ENCODE measurements at places on chromosomes 3 and 15.

DNA sequence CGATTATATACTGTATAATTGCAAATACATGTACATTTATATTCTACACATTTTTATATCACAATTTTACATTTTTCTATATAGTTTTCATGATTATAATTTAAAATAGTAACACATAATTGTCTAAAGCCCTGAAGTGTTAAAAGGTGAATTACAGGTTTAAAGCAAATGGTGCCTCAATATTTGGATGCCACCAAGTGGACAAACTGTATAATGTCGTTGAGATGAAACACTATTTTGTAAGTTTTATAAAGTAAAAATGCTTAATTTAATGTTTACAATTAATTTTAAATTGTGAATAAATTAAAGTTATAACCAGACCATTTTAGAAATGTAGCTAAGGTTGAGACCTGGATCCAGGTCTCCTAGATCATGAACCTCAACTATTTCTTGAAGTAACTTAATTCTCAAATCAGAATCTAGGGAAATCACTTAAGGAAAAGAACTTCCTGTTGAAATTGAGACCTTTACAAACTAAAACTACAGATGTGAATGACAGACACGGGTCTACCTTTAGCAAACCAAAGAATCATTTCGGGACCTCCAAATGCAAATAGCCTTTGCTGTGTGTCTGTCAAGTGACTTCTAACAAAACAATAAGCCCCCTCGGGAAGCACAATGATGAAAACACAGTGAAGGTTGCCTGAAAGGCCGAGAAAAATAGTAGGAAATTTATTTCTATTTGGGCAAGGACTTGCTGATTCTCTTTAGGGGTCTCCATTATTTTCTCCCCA is 37.8 kb downstream of the EHHADH start:
- peak; percentile 48 for DNase-seq

GRCh38 chr3:38138349-38139190 is at the start of gene MYD88:
Gene MYD88 (plus strand): TSS chr3:38138661. CDS start chr3:38138701, 40 bp downstream.
- DNase-seq, result peak; percentile 32

- DNase-seq, result no peak
Observed at GRCh38 chr3:58754074-58754473, 87.5 kb upstream of the FAM3D start.

DNA sequence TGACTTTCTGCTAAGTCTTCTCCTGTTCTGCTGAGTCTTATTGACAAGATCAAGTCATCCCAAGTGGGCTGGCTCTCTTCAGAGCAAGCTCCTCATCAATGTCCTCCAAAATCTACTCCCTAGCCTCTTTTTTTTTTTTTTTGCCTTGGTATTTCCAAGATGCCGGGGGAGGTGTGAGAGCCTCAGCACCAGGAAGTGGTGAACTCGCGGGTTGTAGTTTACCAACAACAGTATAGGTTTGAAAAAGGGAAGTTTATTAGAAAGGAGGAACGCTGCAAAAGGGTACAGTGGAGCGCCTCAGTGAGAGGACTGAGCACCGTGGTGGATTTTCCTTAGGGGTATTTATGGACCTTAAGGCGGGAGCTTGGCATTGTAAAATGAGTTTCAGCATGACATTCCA is 94.3 kb upstream of the SGO1 start:
- no peak for DNase-seq

DNA sequence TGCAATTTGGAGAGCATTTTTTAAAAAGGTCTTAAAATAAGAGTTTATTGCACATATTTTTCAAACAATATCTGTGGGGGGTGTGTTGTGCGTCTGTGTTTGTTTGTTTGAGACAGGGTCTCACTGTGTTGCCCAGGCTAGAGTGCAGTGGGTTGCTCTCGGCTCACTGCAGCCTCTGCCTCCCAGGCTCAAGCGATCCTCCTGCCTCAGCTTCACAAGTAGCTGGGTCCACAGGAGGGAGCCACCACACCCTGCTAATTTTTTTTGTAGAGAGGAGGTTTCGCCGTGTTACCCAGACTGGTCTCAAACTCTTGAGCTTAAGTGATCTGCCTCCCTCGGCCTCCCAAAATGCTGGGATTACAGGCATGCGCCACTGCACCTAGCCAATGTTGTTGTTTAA is 2.7 kb downstream of the MLF1 start:
- peak; percentile 21 for DNase-seq

DNA sequence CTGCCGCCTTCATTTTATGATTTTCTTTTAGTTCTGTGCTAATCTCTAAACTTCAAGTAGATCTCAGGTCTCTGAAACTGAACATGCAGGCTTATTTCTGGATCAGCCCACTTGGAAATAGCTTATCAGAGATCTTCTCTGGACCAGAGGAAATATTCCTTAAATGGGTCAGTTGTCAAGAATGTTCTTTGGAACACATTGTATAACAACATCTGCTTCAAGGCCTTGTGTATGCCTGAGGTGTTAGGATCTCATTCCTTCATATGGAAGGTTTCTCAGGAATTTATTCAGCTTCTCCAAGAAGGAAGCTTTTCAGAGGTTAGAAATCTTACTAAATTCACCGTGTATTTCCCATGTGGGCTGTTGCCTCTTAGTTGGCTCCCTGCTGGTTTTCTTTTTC is 47.4 kb downstream of the SYN2 start:
- no peak for DNase-seq

GRCh38 chr3:133452641-133453319 is 52.9 kb downstream of the BFSP2 start:
- DNase-seq, result no peak

DNA sequence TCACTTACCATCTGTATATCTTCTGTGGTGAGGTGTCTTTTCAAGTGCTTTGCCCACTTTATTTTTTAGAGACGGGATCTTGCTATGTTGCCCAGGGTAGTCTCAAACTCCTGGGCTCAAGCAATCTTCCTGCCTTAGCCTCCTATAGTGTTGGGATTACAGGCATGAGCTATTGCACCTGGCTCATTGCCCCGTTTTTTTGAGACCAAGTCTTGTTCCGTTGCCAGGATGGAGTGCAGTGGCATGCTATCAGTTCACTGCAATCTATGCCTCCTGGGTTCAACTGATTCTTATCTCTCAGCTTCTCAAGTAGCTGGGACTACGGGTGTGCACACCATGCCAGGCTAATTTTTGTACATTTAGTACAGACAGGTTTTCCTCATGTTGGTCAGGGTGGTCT is 52.5 kb upstream of the TTBK2 start:
- no peak for DNase-seq

DNA sequence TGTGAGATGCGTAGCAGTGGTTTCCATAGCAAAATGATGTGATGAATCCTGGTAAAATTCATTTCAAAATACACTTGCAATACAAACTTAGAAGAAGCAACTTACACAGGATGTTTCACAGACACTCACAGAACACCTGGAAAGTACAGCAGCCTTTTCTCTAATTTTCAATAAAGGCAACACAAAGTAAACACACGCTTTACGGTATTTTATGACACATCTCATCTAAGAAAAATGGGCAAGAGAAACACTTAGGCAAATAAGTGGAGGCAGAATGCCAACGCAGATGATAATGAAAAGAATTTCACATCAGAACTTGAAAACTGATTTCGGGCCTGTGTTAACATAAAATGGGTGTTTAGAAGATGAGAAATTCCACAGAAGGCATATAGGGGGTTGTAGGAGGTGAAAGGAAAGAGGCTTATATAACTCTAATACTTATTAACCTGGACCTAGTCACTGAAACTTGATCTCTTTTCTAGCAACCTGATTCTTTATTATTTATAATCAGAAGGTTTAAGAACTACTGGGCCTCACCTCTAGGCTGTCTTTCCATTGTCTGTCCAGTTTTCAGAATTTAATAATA is 25.6 kb upstream of the MAP3K13 start:
- DNase-seq, result peak; percentile 64

- peak; percentile 68 for DNase-seq
Observed at GRCh38 chr3:154745929-154746328, 315.9 kb upstream of the GPR149 start.

DNA sequence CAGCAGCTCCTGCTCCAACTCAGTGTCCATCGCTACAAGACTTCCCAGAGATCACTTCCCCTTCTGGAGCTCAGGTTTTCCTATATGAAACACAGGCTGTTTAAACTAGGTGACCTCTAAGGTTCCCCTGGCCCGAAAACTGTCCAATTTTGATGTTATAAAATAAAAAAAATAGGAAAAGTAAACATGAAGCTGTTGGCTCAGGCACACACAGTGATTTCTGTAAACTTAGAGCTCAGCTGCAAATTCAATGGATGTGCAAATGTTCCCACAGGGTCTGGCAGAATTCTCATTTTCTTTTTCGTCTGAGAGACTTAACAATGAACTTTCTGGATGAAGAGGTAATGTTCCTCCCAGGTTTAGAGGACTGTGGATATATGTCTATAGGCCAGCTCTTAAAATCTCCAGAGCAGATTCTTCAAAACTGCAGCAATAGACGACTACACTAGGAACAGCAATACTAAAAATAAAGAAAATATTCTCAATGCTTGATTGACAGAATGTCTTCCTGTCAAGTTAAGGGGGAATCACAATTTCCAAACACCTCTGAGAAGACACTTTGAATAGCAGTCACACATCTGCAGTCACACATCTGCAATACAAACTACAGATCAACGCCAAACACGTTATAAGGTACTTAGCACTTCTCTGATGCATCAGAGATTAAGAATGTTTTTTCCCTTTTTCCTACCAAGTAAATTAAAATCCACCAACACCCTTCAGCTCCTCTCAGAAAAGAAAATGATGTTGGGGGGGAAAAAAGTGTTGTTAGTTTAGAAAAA is 2.8 kb downstream of the NUP210 start:
- no peak for DNase-seq

DNA sequence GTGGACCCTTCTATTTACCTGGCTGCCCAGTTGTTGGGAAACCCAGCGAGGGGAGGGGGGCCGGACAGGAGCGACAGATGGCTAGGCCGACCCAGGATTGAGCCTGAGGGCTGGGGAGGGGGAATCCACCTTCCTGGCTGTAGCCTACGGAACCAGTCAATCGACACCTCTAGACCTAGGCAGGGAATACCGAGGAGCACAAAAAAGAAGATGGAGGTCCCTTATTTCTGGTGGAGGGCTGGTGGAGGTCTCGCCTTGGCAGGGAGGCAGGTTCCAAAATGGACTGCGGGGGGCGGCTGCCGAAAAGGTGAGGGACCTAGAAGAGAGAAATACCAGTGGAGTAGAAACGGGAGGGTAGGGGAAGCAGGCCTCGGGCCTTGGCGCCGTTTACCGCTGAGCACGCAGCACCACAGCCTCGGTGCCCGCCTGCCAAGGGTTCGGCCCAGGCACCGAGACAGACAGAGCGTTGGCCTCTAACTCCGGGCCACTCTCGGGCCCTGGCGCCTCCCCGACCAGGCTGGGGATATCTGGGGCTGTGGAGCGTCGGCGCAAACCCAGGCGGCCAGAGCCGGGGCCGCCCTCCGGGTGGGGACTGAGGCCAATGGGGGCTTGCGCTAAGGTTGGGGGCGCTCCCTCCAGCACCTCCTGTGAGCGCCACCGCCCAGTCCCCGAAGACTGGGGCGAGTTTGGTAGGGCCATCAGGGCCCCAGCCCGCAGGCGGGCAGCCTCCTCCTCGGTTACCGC is 1.6 kb downstream of the ANKRD63 start:
- DNase-seq, result peak; percentile 71

DNA sequence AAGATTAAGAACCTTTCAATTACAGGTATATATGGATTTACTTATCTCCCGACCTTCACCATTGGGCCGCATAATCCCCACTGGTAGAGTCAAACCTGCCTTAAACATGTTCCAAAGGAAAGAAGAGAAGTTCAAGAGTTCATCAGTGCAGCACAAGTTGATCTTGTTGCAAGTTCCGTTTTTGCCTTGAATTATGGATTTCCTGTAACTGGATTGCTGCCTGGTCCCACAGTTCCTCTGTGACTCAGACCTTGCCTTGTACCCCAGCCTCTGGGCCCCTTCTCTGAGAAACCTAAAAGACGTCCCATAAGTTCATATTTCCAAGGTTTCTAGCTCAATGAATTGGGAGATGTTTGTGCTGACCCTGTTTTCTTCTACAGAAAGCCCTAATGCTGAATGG is 112.5 kb upstream of the THBS1 start:
- DNase-seq, result no peak

DNA sequence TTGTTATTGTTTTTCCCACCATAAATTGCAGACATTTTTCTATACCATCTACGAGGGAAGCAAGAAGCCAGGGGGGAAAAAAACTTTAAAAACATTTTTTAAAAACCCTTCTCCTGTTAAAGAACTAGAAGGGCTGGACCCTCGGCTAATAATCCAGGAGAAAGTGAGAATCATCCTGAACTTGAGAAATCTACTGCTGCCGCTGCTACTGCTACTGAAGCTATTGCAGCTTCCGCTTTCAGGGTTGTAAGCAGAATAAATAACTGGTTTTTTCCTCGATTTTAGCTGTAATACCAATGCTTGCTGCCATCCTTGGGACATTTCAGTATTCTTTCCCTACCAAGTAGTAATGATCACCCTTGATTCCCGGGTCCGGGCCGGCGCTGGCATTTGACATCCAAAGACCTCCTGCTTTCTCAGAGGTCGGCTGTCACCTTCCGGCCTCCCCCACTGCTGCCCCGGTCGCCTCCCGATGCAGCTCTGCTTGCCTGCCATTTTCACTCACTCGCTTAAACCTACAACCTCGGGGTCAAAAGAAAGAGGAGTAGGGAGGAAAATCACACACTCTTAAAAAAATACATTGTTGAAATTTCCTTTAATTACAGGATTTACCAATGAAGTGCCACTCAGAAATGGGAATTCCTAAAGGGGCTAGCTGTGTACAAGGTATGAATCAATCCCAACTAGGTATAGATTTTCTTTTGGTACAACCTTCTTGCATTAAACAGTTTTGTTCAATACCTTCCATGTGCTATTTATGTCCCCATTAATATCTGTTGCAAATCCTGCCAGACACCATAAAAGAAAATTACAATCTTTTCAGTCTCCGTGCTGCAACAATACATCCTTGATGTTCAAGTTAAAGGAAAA is 674 bp upstream of the MECOM start:
- no peak for DNase-seq

GRCh38 chr15:85649372-85649771 is 145.4 kb downstream of the KLHL25 start:
- no peak for DNase-seq

GRCh38 chr15:78083687-78084448 is 6.4 kb upstream of the TBC1D2B start:
- DNase-seq, result no peak

- DNase-seq, result no peak
Observed at GRCh38 chr3:4198491-4198890, 104.7 kb upstream of the SETMAR start.

GRCh38 chr15:22979238-22980188 is 655 bp downstream of the CYFIP1 start:
- DNase-seq, result peak; percentile 45

- DNase-seq, result no peak
Observed at GRCh38 chr15:95556866-95557225, 773.7 kb upstream of the NR2F2 start.

All from NCI-H82 (cell line).